ENCODE measurements at places on chromosomes 3 and 15. TPM values are rescaled to one million over a fixed set of nuclear protein-coding genes. Genes with fewer than 3 reads are reported as not detected.

ZIC4 gene
- not detected for total RNA-seq

IVD gene
- total RNA-seq = 56.9 TPM

TM4SF18 gene
- not detected for total RNA-seq

ARL6 gene
- total RNA-seq = 5.8 TPM

TUSC7 gene
- total RNA-seq = not detected

All from activated CD8-positive, alpha-beta T cell treated with anti-CD3 and anti-CD28 coated beads for 36 hours (primary cell).